ENCODE measurements at places on chromosomes 7 and 10.

DNA sequence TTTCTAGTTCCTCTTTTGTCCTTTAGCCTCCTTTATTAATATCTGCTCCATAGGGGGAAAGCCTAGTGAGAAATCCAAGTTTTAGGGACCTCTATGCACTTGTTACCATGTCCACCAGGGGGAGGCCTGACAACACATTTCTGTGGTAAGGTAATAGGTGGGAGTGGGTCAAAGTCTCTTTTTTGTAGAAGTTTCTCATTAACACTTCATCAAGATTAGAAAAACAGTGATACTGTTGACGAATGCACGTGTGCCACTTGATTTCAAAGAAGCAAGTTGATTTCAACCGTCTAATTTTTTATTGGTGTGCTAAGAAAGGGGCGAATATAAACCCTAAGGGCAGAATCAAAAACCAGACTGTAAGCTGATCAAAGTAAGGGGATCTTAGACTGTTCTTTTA, 30.6 kb downstream of the CISD1 start:
- peak; percentile 67 for DNase-seq

GRCh38 chr7:50695026-50695425, 87.7 kb downstream of the GRB10 start:
- DNase-seq: no peak

- peak; percentile 15 for DNase-seq
These were observed 858.7 kb downstream of the REEP3 start for GRCh38 chr10:64379898-64380297.

- DNase-seq: no peak
These were observed 222.3 kb downstream of the SNX10 start for GRCh38 chr7:26513948-26514347.

DNA sequence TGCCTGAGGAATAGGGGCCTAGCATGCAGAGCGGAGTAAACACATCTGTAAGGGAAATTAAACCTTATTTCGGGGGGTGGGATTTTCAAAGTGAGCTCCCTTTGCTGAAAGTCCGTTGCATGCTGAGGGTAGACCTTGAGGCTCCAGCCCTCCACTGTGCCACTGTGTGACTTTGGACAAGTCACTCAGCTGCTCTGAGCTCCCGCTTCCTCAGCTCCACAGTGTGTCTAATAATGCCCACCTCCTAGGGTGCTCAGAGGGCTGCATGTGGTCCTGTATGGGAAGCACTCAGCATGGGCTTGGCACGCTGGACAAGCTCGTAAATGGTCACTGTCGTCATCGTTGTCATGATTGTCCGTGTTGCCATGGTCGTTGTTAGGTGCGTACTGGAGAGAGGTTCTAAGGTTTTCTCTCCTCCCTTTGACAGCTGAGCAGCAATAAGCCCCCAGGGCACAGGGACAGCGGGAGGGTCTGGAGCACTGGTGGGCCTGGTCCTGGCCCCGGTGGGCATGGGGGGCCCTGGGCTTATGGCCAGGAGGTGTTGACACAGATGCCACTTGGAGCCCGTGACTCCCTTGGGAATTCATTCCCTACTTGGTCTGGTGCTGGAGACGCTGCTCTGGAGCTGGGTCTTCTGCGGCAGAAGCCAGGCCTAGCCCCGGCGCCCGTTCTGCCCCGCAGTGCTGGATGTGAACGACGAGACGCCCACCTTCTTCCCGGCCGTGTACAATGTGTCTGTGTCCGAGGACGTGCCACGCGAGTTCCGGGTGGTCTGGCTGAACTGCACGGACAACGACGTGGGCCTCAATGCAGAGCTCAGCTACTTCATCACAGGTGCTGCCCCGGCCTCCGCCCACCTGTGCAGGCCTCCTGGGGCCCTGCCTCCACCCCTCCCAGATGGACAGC, 13.1 kb downstream of the C10orf105 start:
- DNase-seq: peak; percentile 22

- DNase-seq: no peak
These were observed 559.4 kb upstream of the KCND2 start for GRCh38 chr7:119713606-119714005.

GRCh38 chr10:10994360-10994759, 23.3 kb upstream of the CELF2 start:
- DNase-seq: no peak

GRCh38 chr7:135828604-135829003, 80.0 kb upstream of the FAM180A start:
- peak; percentile 81 for DNase-seq

- no peak for DNase-seq
These were observed 14.9 kb downstream of the GLI3 start for GRCh38 chr7:42222125-42222524.

DNA sequence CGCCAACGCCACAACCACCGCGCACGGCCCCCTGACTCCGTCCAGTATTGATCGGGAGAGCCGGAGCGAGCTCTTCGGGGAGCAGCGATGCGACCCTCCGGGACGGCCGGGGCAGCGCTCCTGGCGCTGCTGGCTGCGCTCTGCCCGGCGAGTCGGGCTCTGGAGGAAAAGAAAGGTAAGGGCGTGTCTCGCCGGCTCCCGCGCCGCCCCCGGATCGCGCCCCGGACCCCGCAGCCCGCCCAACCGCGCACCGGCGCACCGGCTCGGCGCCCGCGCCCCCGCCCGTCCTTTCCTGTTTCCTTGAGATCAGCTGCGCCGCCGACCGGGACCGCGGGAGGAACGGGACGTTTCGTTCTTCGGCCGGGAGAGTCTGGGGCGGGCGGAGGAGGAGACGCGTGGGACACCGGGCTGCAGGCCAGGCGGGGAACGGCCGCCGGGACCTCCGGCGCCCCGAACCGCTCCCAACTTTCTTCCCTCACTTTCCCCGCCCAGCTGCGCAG, 424 bp downstream of the EGFR start:
- DNase-seq: peak; percentile 12

DNA sequence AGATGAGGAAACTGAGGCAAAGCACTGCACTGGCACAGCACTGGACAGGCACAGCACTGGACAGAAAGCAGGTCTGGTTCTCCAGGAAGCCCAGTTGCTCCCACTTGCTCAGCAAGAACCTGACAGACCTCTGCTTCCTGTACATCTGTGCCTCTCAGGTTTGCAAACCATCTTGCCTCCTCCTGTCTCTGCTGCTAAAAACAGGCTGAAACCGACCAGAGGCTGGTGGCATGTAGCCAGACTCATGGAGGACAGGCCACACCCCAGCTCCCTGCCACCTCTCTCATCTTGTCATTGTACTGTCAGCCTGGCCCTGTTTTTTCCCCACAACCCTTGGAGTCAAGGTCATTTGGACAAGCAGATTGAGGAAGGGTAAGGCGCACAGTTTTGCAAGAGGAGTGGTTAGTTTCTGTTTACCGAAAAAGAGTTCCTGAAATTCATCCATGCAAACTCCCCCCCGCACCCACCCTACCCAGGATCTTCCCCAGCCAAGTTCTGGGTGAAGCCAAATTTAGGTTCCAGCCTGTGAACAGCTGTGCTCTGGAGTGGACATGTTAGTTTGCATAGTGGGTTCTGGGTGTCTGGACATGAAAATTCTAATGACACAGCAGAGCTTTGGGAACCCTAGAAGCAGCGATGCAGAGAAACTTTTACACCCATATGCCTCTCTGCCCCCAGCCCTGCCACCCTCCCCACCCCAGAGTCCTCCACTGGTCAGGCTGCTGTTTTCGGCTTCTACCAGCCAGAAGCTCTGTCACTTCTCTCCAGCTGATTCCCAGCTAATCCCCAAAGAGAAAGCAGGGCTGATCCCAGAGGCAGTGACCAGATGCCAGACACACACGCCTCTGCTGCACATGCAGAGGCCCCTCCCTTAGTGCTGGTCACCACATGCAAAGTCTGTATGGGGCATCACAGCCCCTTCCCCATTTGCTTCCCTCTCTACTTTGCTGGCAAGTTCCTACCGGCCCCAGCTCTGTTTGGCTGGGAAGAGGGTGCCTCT, 8.5 kb upstream of the C10orf105 start:
- DNase-seq: no peak

DNA sequence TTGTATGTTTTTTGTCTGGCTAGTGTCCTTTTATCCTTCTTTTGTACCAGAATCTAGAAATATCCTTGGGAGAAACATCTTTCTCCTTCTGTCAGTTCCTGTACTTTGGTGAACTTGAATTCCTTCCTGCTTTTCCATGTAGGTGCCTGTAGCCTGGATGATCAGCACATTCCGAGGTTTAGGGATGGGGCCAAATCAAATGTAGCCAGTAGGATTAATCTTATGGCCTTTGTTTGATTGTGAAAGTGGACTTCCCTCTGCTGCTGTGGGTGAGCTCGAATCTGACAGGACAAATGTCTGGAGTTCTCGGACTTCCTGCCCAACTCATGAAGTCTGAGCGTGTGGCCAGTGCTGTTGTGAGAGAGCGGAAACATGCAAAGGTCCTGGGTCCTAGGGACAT, 33.2 kb upstream of the NAMPT start:
- DNase-seq: no peak

DNA sequence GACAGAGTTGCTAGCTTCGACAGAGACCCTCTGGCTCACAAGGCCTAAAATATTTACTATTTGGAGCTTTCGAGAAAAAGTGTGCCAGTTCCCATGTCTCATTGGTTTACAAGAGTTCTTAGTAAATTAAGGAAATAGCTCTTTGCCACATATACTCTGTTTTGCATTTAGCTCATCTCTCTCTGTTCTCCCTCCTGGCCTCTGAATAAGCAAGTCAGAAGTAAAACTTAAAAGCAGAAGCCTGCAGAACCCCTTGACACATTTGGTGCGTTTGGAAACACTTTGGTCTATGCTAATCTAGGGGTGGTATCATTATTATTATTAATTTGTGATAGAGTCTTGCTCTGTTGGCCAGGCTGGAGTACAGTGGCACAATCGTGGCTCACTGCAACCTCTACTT, 6.4 kb downstream of the CARD11 start:
- DNase-seq: no peak

GRCh38 chr10:43249151-43249961, 17.5 kb downstream of the RASGEF1A start:
- no peak for DNase-seq

DNA sequence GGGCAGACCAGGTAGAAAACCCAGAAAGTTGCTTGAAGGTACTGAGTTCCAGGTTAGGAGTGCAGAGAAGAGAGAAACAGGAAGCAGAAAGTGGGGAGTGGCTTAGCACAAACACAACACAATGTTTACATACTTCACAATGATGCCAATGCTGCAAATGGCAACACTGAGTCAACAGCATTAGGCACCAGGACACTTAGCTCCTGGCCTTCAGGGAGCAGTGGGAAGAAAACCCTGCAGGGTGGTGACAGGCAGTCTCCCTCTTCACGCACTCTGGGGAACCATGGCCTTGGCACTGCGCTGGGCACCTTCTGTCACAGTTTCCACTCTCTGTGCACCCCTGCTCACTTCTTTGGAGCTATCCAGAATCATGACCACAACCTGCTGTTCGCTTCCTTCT, 7.3 kb downstream of the ICA1 start:
- DNase-seq: peak; percentile 17

DNA sequence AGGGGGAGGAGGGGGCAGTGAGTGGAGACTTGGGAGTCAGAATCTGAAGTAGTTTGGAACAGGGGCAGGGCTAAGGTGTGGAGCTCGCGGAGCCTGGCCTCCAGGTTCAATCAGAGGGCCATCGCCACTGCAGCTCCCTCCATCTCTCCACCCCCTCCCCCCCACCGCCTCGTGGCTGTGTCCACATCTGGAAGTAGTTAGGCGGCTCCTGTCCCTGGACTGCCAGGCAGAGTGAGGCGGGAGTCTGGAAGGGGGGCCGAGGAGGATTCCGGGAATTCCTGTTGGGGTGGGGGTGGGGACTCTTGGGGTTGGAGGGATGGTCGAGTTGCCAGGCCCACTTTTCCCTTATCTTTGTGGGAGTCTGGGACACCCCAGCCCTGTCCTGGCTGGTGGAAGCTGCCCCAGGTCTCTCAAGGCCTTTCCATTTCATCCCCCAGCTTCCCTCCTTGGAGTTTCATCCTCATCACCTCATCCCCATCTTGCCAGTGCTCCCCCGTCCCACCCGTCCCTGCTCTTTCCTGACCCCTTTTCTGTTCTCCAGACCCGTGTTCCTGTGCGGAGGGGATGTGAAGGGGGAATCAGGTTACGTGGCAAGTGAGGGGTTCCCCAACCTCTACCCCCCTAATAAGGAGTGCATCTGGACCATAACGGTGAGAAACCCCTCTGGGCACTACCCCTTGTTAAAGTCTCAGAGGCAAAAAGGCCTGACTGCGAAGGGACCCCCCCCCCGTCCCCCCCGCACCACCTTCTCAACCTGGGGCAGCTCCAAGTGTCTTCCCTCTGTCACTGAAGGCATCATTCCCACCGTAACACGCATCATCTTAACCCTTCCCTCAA, 944 bp downstream of the PCOLCE start:
- no peak for DNase-seq

DNA sequence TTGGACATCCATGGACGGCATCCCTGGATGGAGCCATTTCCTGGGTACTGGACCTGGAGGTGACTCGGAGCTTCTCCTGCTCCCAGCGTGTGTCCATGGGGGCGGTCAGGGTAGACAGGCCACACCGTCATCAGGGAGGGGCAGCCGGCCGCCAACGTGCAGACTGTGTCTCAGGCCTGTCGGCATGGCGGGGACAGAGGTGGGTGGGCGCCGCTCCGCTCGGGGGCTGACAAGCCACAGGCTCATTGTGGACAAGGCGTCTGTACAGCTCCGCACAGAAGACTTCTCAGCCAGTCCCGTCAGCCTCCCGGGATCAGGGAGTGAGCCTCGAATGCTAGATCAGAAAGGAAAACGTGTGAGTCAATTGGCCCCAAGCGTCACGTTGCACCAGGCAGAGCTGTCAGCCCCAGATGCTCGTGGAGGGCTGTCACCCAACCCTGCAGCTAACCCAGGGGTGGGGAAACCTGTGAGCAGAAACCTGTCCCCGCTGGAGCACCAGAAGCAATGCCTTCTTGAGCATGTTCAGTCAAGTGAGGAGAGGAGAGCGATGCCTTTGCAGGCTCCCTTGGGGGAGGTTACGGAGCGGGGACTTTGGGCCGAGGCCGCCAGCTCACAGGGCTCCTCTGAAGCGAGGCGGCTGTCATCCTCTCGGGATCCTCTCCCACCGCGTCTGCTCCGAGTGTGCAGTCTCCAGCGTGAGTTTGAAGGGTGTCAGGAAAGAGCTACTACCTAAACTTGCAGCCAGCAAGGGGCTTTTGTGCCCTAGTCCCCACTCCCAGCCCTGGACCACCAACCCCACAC, 16.0 kb upstream of the DPYSL4 start:
- peak; percentile 32 for DNase-seq

GRCh38 chr7:87344446-87344845, 1.0 kb upstream of the CROT start:
- no peak for DNase-seq

GRCh38 chr7:123573896-123574467, 16.4 kb upstream of the NDUFA5 start:
- DNase-seq: no peak

DNA sequence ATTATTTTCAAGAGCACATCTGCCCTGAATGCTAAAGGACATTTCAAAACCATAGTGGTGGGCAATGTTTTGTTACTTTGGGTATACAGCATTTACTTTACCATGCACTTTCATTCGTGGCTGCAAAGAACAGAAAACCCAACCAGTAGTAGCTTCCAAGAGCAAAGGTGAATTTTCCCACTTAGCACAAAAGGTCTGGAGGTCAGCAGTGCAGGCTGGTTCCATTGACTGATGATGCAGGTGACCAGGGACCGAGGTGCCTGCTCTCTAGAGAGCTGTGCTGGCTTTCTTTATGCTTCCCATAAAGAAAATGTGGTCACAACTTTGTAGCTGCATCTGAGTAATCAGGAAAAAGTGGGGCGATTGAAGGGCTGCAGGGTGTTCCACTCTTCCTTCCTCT, 240.0 kb downstream of the BICC1 start:
- DNase-seq: no peak

GRCh38 chr7:12685550-12685949, 1.9 kb upstream of the ARL4A start:
- peak; percentile 50 for DNase-seq
